Pons (tissue), 1 donor: ENCODE measurements at places on chromosomes 7 and 10.

DNA sequence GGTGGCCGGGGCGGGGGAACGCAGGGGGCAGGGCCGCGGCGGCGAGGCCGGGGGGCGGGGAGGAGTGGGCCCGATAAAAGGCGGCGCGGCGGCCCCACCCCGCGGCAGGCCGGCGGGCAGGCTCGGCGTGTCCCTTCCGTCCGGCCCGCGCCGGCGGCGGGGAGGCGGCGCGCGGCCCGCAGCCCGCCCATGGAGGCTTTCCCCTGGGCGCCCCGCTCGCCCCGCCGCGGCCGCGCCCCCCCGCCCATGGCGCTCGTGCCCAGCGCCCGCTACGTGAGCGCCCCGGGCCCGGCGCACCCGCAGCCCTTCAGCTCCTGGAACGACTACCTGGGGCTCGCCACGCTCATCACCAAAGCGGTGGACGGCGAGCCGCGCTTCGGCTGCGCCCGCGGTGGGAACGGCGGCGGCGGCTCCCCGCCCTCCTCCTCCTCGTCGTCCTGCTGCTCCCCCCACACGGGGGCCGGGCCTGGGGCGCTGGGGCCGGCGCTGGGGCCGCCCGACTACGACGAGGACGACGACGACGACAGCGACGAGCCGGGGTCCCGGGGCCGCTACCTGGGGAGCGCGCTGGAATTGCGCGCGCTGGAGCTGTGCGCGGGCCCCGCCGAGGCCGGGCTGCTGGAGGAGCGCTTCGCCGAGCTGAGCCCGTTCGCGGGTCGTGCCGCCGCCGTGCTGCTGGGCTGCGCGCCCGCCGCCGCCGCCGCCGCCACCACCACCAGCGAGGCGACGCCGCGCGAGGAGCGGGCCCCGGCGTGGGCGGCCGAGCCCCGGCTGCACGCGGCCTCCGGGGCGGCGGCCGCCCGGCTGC is at the start of gene NANOS1:
Gene NANOS1 (plus strand): TSS at position 102 of the 808 bp plus-strand sequence. CDS start 88 bp downstream, at position 190.
- DNase-seq: no peak

GRCh38 chr10:55237462-55237861 is 436.4 kb upstream of the PCDH15 start:
- DNase-seq: no peak

DNA sequence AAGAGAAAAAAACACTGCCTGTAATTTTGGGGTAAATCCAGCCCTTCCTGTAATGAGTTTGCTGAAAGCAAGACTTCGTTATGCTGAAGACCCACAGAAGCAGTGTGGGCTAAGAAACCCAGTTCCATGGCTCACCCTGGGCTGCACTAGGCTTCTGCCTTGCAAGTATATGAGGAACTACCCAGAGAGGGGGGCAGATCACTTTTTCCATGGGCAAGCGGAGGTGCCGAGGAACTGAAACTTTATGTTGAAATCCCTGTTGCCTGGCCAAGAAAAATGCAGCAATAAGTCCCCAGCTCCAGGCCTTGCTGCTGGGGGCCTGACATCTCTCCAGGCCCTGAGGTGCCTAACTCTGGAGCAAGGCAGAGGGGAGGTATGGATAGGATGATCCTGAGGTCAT is 8.5 kb downstream of the RASSF4 start:
- peak; percentile 85 for DNase-seq

- no peak for DNase-seq
Observed at GRCh38 chr10:114206902-114207301, 27.7 kb downstream of the TDRD1 start.

DNA sequence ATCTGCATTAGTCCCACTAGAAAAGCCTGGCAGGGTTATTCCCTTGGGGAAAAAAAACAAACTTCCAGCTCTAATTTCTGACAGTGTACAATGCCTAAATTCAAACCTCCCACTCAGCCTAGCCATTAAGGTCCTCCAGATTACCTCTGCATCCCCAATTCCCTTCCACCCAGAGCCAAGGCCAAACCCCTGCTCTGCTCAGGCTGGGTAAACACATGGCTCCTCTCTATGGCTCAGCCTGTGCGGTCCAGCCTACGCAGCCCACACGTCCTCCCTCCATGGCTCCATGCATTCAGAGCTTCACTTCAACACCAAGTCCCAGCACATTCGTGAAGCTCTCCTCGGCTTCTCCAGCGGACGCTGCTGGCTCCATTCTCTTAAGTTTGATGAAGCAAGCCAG is 5.2 kb downstream of the DLG5 start:
- DNase-seq: no peak
